Activated CD8-positive, alpha-beta memory T cell treated with anti-CD3 and anti-CD28 coated beads for 24 hours (primary cell): ENCODE measurements at places on chromosomes 6 and 20.

DNA sequence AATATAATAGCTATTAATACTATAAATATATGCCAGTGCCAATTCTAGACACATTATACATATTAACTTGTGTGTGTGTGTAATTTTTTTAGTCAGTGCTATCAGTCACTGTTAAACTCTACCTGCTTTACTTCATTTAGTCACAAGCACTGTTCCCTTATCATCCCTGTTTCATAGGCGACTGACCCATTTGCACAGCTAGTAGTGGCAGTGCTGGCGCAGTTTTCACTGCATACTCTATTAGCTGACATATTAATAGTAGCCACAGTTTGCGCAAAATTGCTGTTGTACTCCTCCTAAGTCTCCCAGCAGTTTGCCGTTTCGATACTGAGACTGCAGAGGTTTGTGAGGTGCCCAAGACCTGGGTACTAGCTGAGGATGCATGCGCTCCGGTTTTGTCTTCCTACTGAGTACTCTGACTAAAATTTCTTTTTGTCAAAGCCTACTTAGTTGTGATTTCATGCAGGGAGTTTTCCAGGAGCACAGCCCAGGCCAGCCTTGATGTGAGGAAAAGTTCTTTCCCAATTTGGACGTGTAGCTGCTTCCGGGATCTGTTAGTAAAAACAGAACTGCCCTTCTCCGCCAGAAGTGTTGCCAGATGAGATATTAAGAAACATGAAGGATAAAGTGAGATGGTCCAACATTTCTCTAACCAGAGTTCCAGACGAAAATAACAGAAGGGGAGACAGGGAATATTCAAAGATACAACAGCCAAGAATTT lies 5.6 kb downstream of the BAG2 start:
- DNase-seq = no peak

DNA sequence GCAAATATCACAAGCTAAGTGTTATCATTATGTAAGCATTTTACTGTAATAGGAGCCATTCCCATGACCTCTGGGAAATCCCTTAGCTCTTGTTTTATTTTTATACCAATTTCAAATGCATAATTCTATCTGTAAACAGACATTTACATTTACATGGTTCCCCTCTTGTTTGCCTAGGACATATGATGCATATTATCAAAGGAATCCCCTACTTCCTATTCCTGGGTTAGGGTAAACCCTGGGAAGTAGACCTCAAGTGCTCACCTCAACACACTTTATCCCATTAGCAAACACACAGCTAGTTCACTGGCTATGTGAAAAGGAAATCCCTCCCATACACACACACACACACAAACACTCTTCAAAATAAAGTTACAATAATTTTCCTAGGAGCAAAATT lies 27.1 kb downstream of the PDE10A start:
- DNase-seq = no peak

DNA sequence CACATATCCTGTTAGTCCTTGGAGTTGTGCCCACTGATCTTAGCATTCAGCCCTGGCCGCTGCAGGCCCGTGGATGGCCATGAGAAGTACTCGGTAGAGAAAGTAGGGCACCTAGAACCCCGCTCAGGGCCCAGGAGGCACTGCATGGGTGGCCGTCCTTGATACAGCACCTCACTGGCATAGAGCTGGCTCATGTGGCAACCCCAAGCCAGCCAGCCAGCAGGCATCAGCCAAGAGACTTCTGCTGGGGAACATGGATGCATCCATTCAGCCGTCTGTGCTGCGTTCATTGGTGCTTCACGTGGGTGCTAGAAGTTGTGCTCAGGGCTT lies 10.6 kb downstream of the PYGB start:
- DNase-seq = no peak

DNA sequence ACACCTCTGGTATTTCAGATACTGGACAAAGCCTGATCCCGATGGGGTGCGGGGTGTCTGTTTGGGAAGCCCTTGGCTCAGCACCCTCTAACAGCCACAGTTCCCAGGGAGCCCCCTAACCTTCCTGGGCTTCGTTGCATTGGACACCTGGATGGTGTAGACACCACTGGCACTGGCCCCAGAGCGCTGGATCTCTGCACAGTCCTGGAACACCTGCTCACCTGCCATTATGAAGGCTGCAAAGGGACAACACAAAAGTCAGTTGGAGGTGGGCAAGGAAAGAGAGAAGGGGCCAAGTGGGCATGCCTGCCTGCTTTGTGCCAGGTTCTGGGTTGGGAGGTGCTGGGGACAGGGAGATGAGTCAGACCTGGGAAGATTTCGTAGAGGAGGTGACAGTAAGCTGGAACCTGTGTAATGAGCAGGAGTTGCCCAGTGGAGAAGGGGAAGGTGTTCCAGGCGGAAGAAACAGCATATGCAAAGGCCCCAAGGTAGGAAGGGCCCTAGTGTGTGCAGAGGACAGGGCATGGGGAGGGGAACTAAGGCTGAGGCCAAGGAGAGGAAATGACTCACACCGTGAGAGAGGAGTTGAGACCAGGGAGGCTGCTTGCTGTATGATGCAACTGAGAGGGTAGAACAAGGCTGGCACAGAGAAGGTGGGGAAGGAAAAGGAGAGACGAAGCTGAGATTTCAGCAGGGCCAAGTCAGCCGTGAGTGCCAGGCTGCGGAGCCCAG lies 34.9 kb downstream of the ANGPT4 start:
- DNase-seq = no peak

GRCh38 chr6:65468307-65468706 lies 238.7 kb downstream of the EYS start:
- DNase-seq = no peak

DNA sequence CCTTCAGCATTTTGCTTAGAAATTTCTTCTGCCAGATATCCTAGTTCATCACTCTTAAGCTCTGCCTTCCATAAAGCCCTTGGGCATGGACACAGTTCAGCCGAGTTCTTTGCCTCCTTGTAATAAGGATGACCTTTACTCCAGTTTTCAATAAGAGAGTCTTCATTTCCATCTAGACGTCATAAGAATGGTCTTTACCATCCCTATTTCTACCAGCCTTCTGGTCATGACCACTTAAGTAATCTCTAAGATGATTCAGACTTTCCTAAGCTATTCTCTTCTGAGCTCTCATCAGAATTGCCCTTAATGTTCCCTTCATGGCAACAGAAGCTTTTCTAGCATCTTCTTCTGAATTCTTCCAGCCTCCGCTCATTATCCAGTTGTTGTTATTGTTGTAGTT lies 126.1 kb downstream of the TFAP2C start:
- no peak for DNase-seq

DNA sequence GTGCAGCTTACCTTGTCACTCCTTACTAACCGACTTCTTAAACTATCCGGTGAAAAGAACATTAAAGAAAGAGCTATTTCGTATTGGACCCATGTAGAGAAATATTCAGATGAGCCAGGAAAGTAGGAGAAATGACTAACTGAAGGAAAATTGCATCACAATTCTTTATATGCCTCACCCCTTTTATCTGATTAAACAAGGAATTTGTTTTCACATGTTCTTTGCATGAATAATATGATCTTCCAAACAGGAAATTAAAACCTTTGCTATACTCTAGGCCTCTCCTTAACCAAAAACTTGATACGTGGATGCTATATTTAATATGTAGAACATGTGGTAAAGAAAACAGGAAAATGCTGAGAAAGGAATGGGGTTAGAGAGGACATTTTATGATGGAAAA lies 41.9 kb upstream of the LRRC1 start:
- DNase-seq = no peak

- no peak for DNase-seq
Observed at GRCh38 chr6:116572162-116572561, 858 bp downstream of the RWDD1 start.

DNA sequence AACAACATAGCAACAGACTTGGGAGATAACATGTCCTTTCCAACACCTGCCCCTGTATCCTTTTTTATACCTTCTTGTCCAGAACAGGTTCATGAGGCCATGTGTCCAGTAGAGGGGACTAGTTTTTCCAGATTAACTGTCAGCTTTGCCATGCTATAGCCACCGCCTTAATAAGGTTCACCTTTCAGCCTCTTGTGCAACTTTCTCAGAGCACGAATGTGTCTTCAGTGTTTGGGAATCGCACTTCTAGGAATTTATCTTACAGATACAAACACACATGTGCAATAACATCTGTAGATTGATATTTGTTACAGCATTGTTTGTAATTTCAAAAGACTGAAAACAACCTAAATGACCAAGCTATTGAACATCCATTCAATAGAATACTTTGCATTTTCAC lies 21.4 kb downstream of the NCR2 start:
- no peak for DNase-seq

DNA sequence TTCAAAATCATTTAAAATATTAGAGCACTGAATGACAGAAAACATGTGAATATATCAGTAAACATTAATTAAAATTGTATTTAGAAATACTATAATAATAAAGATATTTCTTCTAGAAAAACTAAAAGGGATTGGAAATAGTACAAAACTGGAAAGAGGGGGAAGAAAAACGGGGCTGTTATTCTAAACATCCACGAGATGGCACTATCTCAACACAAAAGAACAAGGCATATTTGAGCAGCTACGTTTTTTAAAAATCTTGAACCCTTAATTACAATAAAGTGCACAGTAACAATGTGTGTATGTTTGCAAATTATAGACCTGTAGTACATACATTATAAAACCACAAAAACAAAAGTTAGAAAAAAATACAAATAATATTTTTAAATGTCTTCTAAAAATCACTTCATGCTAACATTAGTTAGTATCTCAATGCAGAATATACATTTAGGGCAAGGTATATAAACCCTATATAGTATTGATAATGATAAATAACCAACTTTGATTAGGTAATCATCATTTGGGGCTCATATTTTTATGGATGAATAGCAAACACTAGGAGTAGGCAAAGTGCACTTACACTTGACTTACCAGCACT lies 42.5 kb upstream of the PNISR start:
- DNase-seq = no peak

DNA sequence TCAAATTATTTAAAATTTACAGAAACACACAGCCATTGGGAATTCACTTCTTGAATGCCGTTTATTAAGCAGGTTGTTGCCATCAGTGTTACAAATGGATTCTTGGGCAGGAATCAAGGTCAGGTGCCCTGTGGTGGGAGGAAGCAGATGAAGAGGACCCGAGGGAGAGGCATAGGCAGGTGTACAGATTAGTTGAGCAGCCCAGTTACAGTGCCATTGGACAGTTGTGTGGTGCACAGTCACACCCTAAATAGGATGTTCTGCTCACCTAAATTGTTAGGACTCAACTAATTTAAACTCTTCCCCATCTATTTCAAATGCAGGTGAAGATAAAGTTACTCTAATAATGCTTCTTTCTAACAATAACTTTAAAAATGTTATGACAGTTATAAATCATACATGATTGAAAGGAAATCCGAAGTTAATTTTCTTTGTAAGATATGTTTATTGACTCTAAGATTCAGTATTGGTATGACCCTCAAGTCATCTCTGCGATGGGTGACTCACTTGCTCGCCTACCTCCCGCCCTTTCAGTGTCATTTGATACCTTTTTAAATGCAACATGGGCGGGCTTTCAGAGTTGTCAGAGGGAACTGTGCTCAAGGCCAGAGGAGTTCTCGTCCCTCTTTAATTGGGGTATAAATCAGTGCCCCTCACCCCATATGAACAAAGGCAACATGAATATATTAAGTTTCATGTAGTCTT lies 35.1 kb downstream of the DSE start:
- DNase-seq = no peak

- DNase-seq = no peak
Observed at GRCh38 chr20:49184691-49185070, 3.5 kb downstream of the STAU1 start.

- peak; percentile 74 for DNase-seq
Observed at GRCh38 chr6:33620158-33620855, 815 bp upstream of the ITPR3 start.

DNA sequence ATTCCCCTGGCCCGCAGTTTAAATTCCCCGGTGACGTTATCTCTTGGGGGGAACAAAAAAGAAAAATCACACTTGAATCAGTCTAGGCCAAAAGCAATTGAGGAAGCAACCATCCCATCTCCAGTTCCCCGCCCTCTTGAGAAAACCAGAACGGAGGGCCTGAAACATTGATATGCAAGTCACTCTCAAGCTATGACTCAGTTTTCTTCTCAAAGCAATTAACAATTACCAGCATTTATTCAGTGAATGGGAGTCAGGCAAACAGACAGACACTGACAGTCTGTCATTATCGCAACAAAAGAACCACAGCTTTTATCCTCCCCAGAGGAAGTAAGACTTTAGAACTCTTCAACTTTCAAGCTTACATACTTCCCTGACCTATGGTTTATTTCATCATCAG lies 100.9 kb downstream of the OPRM1 start:
- no peak for DNase-seq

GRCh38 chr20:58893355-58894120 lies 41.0 kb downstream of the GNAS start:
- no peak for DNase-seq

- no peak for DNase-seq
Observed at GRCh38 chr6:71103130-71103529, 146.3 kb upstream of the B3GAT2 start.

- no peak for DNase-seq
Observed at GRCh38 chr20:32227306-32227705, 19.6 kb downstream of the POFUT1 start.

DNA sequence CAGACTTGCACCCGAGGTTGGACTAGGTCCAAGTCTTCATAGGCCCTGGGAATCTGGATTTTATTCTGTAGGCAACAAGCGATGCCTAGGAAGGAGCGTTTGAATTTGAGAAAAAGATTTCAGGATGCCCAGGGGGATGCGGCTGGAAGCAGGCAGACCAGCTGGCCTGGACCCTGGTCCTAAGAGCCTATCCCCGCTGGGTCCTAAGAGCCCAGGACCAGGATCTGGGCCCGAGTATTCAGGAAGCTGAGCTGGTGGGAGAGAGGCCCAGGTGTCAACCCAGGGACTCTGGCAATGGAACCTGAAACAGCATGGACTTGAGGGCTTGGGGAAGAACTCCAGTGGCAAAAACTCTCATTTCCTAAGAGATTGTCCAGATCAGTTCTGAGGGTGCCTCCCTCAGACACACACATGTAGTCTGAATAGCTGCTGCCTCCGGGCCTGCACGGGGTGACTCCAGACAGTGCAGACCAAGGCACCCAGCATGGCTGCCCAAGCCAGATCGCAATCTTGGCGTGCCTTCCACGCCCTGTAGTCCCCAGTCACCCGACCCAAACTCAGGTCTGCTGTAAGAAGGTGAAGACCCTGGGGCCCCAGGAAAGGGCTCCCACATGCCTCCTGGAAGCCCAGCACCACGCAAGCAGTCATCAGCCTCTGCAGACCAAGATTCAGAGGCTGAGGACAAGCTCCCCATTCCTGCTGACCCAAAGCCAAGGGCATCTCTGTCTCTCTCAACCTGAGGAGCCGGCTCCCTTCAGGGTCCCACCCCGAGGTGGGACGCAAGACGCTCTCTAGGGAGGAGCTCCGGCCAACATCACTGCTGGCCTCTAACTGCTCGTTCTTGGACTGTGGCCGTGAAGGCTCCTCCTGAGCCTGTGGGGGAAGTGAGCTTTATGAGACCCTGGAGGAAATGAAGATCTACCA lies 34.4 kb downstream of the RRBP1 start:
- DNase-seq = no peak

DNA sequence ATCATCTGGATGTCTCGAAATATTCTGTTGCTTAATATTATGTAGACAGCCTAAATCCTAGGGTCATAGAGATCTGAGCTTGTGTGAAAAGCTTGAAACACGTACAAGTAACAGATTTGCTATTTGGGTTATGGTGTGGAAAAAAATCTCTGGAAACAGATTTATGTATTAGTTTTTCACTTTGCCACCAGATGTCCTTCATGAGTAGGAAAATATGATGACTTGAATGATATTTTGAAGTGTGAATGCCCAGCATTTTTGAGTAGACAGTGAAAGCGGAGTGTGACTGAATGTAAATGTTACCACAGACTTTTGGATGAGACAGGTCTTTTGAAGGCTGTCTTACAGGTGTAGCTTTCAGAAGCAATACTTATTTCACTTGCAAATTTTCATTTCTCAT lies 4.2 kb upstream of the BMP6 start:
- DNase-seq = no peak
